ENCODE measurements at places on chromosomes 16 and 17.

DNA sequence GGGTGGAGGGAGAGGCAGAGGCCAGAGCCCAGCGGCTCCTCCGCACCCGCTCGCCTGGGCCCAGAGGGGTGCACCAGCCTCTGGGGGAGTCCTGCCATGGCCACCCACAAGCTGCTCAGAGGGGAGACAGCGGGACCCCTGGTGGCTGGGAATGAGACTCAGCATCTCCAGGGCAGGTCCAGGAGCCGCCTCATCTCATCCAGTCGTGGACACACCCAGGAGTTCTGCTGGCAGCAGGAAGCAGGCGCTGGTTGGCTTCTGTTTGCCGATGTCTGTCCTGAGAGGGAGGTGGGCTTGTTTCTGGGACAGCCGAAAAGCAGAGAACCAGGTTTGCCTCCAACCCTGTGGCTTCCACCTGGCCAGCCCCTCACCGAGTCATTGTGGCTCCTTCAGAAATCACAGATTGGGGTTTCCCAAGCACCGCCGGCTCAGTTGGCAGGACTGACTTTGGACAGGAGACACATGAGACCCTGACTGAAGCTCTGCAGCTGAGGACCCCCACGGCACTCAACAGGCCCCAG is 49.6 kb upstream of the ENPP7 start:
- DNase-seq: no peak

- DNase-seq: no peak
Observed at GRCh38 chr16:70432723-70433457, 6.0 kb downstream of the ST3GAL2 start.

GRCh38 chr16:87647431-87648185 is 45.3 kb downstream of the JPH3 start:
- peak; percentile 42 for DNase-seq

DNA sequence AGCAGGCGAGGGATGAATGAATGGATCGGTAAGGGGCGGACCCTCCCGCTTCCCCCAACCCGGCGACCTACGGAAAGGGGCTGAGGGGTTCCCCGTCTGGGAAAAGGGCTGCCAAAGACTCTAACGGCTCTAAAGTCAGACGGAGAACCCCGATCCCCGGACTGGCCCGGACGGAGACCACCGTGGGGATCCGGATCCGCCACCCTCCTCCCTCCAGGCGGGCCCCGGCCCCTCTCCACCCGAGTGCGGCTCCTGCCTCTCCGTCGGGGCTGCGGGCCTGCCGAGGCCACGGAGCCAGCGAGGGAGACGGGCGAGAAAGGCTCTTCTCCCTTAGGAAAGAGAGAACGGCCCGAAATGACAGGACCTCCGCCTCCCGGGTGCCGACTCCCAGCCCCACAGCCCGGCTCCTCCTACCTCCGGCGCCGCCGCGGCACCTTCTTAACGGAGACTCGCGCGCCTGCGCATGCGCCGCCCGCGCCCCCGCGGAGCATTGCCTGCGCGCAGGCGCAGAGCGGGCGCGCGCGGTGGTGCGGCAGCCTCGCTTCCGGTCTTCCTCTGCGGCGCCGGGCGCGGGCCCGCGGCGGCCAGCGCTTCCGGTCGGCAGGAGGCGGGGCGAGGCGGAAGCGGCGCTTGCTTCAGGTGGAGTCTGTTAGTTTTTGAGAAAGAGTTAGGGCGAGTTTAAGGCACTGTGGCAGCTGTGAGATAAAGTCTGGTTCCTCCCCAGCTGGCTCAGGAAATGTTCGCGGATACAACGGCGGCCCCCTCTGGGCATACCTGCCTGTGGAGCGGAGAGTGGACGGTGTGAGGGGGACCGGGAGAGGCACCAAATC is at the start of gene SLX4:
Gene SLX4, minus strand, starts transcription at position 461 of the 830 bp plus-strand sequence. CDS start 2,642 bp downstream, outside the sequence.
- DNase-seq: peak; percentile 92

GRCh38 chr17:42577140-42577531 is 393 bp downstream of the PSMC3IP start:
- DNase-seq: no peak

Measured in KBM-7 (cell line).